Glomerular endothelial cell (primary cell): ENCODE measurements at places on chromosomes 6 and 20.

GRCh38 chr6:10746915-10747250 lies 722 bp upstream of the TMEM14B start:
- DNase-seq, result no peak

GRCh38 chr6:29723262-29723665 lies at the start of gene HLA-F:
Gene HLA-F (plus strand): TSS chr6:29723434. CDS start chr6:29723464, 30 bp downstream.
- peak; percentile 41 for DNase-seq

- no peak for DNase-seq
Observed at GRCh38 chr20:1369970-1370369, 22.9 kb downstream of the FKBP1A start.

DNA sequence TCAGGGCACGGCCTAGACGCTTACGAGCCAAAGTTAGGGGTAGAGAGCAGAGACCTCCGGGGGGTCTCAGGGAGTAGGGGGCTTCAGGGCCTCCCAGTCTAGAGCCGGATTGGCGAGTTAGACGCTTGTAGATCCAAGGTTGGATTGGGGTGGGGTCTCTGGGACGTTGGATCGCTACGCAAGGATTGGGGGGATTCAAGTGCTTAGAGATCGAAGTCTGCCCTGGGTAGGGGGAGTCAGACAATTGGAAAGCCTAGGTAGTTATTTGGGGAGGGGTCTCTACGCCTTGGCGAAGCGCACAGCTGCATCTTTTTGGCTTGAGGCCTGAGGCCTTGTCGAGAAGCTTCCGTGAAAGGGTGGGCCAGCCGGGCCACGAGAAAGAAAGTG lies 469 bp downstream of the STX16 start:
- no peak for DNase-seq

DNA sequence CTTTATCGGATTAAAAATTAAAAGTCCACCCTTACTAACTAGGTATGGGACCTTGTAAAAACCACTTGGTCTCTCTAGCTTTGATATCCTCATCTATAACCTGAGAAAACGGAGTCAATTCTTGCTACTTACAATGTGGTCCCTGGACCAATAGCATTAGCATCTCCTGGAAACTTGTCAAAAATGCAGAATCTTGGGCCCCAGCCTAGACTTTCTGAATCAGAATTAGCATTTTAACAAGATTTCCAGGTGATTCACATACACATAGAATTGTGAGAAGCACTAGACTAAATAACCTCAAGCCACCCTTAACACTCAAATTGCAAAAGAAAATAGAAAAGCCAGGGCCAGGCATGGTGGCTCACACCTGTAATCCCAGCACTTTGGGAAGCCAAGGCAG lies 96.6 kb downstream of the RNGTT start:
- no peak for DNase-seq

DNA sequence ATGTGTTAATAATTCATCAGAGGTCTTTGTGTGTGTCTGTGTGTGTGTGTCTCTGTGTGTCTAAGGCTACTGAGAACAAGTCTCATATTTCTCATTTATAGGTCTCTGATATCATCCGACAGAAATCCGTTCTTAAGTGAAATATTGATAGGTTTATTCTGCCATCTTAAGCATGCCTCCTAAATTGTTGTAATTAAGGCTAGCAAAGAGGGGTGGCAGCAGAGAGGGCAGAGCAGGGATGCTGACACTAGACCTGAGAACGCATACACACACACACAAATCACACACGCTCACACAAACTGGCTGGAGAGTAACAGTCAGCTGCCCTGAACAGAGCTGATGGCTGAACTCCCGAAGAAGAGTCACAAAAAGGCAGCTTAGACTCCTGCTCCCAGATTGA lies 84.9 kb upstream of the LRFN2 start:
- no peak for DNase-seq

GRCh38 chr6:166561771-166562359 lies 24.6 kb downstream of the RAMACL start:
- DNase-seq, result no peak

DNA sequence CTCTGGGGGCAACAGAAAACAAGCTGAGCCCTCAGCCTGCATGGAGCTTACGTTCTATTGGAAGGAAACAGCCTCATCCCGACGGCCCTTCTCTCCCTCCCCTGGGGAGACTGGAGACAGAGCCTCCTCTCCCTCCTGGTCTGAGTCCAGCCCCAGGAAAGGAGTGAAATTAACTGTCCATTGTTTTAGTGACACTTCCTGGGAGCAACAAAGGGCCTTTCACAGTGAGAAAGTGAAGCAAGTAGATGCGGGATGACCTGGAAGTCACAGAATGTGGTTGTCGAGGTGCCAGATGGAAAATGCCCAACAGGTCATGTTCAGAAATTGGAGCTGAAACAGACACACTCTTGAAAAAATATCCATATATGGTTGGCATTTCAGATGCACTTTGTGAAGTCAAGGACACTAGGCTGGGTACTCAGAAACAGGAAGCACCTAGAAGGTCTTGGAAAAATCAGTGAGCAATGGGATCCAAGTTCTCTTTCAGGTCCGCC lies 77.8 kb downstream of the TFAP2C start:
- no peak for DNase-seq

DNA sequence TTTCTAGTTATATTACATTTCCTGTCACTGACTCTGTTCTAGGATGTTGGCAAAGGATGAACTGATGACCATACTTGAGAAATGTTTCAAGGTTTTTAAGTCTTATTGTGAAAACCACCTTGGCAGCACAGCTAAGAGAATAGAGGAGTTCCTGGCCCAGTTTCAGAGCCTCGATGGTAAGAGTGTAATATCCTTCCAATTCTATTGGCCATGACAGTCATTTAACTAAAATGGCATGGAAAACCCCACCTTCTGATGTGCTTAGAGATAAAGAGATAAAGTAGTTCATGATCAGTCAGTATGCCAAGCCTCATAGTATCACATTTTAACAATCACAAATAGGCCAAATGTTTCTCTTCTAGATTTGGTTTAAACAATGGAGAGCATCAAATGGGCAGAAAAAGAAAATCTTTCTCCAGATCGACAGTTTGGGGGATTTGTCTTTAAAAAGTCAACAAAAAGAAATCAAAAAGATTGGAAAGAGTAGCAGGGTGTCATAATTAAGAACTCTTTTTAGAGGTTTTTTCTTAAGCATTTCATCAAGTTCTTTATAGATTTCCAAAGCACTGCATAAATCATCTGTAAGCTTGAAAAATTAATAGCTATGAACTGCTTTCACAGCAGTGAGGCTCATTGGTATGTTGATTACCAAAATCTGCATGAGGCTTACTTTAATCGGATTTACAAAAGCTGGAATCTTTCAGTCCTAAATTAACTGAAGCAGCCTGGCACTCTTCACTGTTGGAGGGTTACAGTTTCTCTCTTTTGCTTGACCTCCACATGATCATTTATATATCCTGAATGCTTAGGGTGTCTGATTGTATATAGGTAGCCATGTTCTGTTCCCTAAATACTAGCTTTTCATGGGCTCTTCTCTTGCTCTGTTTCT lies 48.7 kb downstream of the AKIRIN2 start:
- no peak for DNase-seq

DNA sequence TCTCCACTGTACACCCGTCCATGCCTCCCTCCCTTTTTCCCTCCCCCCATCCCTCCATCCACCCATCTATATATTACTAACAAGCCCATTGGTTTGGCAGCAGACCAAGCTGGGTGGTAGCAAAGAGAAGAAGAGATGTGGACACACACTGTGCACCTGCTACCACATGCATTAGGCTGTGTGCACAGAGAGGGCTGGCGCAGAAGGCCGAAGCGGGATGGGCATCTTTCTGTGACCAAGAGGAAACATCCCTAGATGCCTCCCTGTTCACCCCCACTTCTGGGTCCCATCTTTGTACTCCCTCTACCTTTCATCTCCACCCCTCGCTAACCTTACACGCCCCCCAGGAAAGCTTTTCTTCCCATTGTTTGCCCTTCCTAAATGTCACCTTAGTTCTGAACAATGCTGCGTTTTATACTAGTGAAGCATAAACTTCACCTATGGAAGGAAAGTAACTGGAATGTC lies 64.9 kb upstream of the AFDN start:
- DNase-seq, result no peak

- DNase-seq, result no peak
Observed at GRCh38 chr6:47698342-47698787, at the start of gene ADGRF4. Gene ADGRF4 (plus strand): TSS chr6:47698580. CDS start chr6:47707246, 8,666 bp downstream.

DNA sequence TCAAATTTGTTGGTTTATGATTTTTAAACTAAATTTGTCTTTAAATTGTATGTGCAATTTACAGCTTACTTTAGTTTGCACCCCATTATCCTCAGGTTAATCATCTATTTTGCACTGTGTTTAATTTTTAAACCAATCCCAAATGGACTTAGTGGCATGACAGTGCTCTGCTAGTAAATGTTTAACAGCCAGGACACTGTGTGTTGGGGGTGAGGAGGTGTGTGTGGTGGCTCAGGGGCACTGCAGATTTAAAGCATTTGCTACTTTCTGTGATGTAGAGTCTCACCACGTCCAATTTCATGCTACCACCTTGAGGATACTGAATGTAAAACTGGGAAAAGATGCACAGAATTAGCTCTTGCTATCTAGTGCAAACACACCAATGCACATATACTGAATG lies 225.7 kb downstream of the HAO1 start:
- no peak for DNase-seq

- no peak for DNase-seq
Observed at GRCh38 chr6:143232849-143233248, 172.2 kb downstream of the AIG1 start.

DNA sequence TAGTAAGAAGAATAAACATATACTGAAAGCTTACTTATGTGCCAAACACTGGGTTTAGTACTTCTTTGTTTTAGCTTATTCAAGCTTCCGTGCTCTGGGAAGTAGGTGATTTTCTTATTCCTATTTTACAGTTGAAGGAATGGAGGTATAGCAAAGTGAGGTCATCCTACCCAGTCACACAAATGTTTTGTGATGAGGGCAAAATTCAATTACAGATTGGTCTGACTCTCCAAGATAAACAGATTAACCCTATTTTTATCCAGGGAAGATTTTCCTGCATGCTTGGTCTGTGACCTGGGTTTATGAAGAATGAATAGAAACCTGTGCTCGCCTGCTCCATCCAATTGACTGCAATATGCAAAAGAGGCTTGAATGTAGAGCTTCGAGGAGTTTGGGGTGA lies 310.0 kb downstream of the ZNF217 start:
- DNase-seq, result no peak

DNA sequence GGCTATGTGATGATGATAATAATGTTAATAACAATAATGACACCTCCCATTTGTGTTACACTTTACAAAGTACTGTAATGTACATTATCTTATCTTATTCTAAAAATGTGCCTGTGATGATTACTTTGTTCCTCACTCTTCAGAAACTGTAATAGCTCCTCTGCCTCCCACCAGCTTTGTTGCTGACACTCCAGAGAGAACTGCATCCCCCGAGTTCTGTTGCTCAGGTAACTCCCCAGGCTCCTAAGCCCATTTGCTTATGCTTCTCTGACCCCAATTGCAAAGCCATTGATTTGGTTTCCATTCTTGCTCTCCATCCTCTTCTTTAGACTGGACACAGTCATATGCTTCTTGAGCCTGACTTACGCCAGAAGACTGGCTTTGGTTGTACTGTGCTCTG lies 319.7 kb downstream of the EPM2A start:
- DNase-seq, result no peak

DNA sequence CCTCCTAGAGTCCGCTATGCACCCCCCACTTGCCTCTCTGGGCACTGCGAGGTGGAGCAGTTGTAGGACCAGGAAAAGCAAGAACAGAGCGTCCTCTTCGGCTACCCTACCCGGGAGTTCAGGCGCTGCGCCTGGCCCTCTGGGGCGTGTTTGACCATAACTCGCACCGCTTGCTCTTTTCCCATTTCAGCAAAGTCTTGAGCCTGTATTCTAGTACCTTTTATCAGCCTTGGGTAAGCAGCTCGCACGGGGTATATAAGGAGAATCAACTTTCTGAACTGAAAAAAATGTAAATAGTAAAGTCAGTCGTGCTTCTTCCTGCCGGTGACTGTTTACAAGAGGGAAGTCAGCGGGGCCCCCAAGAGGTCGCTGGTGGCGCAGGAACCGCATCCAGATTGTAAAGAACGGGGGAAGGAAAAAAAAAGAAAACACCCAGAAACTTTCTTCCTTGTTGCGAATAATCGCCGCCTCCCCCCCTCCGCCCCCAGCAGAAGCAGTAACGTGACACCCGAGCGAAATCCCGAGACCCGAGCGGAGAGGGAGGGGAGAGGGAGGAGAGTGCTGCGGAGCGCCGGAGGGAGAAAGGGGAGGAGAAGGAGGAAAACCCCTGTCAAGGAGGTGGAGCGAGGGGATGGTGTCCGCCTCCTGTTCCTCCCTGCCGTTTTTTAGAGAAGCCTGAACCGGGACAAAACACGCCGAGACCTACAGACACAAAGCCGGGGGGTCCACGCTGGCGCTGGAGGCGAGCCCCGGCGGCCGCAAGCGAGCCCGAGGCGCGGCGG lies at the start of gene UST:
Gene UST, plus strand, starts transcription at position 668 of the 782 bp plus-strand sequence. CDS start 401 bp downstream, outside the sequence.
- no peak for DNase-seq

DNA sequence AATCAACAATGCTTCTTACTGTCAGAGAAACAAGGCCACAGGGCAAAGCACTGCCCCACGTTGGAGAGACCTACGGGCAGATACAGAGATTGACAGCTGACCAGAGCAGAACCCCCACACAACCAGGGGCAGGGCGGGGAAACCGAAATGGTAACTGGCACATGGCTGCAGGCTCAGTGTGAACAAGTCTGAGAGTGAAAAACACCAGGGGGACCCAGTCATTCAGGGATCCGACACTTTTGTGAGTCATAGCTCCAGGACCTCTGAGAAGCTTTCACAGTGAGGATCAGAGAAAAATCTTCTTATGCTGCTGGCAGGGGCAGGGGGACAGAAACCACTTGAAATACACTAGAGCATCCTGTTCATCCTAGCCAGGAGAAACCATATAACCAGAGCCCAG lies 254.2 kb downstream of the C6orf118 start:
- DNase-seq, result no peak

DNA sequence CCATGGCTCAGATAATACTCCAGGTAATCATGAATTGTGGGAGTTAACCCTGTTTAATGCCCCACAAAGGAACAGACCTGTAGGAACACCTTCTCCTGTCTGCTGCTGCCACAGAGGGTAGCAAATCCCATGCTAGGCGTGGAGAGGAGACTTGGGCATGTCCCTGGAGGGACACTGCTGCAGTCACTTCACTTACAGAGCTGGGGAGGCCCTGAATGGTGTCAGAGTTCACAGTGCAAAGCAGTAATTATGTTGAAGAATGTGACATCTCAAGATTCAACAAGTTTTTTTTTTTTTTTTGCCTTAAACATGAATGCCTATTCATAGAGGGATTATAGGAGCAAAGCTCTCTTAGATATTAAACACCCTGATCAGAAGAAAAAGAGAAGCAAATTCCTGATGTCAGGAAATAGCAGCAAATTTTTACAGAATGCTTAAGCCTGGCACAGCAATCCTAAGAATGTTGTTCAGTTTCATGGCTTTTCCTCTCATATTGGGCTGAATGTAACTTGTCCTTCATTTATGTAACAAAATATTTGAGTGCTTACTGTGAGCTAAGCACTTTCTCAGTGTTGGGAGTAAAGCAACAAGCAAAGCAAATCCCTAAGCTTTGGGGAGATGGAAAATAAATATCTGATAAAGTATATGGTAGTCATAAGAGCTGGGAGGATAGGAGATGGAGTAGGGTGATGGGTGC lies 45.0 kb downstream of the CARMIL1 start:
- no peak for DNase-seq

- DNase-seq, result no peak
Observed at GRCh38 chr20:62571669-62572344, 70.5 kb upstream of the SLCO4A1 start.
